CD4-positive, alpha-beta T cell treated with Interleukin-17A for 1 hour (primary cell): ENCODE measurements at places on chromosomes 1 and 21.

DNA sequence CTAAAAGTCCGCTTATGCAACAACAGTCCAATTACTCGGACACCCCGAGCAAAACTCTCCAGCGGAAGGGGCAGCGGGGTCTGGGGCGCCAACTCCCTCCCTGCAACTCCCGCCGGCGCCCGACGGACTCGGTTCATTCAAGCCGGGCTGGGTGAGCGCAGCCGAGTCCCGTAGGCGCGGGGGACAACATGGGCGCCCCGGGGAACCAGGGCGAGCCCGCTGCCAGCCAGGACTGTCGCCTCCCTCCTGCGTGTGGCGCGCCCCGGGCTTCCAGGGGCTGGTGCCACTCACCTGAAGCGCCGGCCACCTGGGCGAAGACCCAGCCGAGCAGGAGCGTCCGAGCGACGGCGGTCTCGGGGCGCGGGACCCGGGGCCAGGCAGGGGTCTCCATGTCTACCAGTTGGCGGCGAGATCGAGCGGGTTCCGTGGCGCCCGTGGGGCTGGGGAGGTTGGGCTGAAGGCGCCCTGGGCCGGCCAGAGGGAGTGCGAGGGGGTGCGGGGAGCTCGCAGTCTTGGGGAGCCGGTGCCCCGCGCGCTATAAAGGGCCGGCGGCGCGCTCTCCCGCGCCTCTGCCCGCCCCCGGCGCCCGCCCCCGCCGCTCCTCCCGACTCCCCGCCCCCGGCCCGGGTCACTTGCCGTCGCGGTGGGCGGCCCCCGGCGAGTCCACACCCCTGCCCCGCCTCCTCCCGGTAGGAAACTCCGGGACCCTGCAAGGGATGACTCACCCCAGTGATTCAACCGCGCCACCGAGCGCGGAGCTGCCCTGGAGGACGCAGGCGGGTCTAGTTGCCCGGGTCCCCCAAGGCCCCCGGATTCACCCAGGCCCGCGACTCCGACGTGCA lies at the start of gene F3:
F3 (minus strand) TSS at position 514 of the 842 bp plus-strand sequence; CDS start at position 391, 123 bp downstream.
- DNase-seq = peak; percentile 26

DNA sequence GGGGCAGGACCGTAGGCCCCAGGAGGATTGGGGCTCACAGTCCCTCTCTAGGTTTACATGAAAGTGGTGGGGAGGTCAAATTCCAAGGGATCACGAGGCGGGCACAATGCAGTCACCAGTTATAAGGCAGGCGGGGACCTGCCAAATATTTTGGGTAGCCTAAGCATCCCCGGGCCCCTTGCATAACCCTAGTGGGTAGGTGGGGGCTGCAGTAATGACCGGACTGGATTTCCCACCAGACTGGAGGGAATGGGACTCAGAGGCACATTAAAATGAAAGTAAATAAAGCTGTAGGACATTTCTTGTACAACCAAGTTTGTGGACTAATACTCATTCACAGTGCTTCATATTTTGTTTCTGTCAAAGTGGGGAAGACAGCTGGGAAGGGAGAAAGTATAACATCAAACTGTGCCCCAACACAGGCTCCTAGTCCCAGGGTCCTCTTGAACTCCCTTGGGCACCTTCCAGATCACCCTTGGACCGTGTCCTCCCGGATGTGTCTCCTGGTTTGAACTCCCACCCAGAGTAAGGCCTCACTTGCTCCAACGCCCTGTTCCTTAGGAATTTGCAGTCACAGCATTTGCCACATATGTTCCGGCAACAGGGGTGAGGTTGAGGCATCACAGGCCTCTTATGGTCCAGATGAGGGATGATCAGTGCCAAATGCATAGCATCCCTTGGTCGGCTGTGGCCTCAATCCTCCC lies 28.4 kb upstream of the KIAA0040 start:
- DNase-seq = no peak

DNA sequence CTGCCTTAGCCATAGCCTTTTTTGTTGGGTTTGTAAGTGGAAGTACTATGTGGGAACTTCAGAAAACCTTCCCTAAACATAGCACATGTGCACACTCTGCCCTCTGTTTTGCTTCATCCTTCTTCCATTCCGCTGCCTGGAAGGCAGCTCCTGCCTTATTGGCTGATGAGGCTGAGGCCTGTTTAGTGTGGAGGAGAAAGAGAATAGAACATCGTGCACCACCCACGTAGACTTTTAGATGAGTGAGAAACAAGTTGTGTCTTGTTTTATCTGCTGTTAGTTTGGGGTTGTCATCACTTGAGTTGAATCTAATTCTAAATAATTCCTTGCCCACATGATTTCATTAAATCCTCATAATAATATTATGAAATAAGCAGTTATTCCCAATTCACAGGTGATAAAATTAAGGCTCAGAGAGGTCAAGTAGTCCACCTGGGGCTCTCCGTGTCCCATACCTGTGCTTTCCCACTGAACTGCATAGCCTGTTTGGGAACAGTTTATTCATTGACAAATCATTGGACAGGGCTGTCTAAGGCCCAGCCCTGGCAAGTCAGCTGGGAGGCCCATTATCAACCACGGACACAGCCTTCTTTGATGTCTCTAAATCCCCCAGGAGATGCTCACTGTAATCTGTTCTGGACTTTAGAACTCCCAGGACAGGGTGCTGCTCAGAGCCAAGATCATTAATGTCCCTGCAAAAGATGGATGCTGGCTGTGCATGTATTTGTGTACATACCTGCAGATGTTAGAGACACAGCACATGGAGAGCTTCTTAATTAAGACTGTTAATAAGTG lies 93.0 kb downstream of the ABCA4 start:
- DNase-seq = no peak

- no peak for DNase-seq
Observed at GRCh38 chr1:117026361-117026760, 24.8 kb downstream of the CD101 start.

GRCh38 chr1:155978325-155978972 lies at the start of gene ARHGEF2:
TSS of gene ARHGEF2 (minus strand) at chr1:155978547. CDS start at chr1:155978427, 120 bp downstream.
- peak; percentile 79 for DNase-seq

- no peak for DNase-seq
Observed at GRCh38 chr1:113630340-113631327, 128.7 kb downstream of the PHTF1 start.

GRCh38 chr21:28240586-28240985 lies 752.1 kb downstream of the LTN1 start:
- DNase-seq = no peak

- no peak for DNase-seq
Observed at GRCh38 chr1:56098946-56099345, 480.4 kb downstream of the PLPP3 start.

- no peak for DNase-seq
Observed at GRCh38 chr1:203153989-203154821, 21.4 kb downstream of the MYBPH start.

DNA sequence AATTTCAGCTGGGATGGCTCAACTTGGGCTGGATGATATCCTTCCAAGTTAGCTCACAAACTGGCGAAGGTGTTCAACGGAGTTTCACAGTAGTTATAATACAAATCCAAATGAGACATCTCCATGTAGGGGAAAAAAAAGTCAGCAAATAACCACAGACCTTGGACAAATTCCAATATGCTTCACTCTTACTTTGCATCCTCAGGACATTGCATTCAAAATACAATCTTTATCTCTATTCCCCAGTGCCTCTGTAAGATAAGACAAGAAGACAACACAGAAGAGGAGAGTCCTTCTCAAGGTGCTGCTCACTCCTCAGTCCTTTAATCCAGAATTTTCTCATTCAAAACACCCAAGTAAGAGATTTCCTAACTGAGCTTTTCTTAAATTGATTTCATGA lies 1797.7 kb downstream of the MRPL39 start:
- DNase-seq = no peak

DNA sequence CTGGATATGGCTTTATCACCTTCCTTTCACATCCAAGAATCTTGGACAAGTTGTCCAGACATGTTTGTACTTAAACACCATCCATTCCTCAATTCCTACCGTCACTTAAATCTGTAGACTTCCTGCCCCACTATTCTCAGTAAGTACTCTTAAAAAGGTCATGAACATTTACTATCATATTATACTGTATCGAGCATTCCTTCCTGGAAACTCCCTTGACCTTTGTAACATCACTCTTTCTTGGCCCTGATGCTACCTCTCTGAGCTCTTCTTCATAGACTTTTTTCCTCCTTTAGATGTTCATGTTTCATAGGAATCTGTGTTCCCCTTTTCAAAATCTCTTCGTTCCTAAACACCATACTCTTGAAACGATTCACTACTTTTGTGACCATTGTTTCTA lies 15.5 kb downstream of the BLZF1 start:
- DNase-seq = no peak

DNA sequence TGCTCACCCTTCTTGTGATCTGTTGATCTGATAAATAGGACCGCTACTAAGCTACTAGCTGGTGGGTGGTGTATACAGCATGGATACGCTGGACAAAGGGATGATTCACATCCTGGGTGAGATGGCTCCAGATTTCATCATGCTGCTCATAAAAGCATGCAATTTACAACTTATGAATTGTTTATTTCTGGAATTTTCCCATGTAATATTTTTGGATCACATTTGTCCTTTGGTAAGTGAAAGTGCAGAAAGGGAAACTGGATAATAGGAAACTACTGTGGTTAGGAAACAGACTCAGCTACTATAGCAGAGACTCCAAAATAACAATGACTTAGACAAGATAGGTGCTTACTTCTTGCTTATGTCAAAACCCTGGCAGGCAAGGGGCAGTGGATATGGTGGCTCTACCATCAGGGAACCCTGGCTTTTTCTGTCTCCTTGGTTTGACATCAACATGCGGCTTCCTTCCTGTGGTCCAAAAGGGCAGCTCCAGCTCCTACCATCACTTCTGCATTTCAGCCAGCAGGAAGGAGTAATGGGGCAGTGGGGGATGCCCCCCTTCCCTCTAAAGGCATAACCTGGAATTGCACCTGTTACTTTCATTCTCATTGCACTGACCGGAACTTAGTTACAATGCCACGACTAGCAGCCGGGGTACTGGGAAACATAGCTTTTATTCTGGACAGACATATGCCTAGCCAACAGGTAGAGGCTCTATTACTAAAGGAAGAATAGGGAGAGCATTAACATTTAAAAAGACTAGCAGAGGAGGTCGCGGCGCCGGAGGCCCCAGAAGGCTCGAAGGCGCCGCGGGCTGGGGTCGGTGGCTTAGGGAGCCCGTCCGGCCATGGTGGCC lies 13.8 kb upstream of the AK2 start:
- DNase-seq = no peak

DNA sequence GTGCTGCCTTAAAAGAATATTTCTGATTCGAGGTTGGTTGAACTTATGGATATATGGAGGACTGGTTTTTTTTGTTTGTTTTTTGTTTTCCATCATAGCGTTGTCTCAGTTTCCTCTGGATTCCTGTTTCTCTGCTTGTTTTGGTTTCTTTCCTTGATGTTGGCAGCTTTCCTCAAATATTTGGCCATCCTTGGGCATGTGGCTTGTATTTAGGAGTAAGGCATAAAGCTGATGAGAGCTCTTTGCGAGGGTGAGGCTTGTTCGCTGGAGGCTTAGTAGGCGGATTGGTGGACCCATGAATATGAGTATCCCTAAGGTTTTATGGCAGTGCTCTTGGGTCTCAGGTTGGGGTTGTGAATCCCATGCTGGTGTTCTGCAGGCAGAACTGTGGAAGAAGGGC lies 22.9 kb downstream of the DYRK1A start:
- no peak for DNase-seq

DNA sequence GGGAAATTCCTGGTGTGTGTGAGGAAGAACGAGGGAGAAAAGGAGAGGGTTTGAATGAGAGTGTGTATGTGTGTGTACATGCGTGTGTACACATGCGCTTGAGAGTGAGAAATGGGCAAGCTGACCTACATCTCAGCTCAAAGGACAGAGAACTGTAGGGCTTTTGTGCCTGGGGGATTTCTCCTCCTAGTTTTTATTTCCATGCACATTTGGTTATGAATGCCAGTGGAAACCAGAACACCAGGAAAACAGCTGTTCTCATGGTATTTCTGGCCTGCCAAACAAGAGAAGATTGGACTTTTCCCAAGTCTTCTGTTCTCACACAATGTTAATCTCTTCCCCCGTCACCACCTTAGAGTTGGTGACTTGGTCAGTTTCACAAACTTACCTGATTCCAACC lies 45.2 kb downstream of the SLC44A3 start:
- no peak for DNase-seq

DNA sequence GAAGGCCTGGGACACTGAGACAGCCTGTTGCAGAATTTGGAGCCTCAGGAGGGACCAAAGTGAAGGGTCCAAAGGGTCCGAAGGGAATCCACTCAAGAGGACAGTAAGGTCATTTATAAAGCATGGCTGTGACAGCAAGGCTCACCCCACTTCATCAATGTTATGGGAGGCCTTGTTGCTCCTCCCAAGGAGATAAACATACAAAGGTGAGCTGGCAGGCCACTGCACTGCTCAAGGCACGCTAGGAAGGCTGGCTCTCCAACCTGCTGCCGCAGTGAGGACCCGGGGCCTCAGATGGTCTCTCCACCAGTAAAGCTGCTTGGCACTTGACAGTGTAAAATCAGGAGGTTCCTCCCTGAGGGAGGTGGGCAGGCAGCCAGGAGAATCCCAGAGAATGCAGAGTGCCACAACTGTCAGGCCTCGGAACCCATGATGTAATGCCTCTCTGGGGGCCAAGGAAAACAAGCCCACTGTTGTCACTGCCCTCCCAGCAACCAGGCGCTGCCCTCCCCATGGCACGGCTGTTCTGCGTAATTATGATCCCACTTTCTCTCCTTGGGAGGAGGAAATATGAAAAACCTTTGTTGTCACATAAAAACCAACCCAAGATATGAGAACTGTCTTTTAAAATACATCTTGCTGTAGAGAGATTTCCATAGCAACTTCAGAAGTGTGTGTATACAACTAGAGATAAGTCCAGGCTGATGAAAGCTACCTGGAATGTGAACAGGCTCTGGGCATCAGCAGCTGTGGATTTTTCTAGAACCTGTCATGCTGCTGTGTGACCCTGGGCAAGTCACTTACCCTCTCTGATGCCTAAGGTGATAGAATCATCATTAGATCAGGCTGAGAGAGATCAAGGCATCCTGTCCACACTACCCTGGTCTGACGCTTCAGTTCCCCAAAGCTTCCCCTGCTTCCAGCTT lies 102.5 kb downstream of the KCNN3 start:
- DNase-seq = no peak

GRCh38 chr1:22021061-22021460 lies 19.6 kb downstream of the CELA3A start:
- no peak for DNase-seq

DNA sequence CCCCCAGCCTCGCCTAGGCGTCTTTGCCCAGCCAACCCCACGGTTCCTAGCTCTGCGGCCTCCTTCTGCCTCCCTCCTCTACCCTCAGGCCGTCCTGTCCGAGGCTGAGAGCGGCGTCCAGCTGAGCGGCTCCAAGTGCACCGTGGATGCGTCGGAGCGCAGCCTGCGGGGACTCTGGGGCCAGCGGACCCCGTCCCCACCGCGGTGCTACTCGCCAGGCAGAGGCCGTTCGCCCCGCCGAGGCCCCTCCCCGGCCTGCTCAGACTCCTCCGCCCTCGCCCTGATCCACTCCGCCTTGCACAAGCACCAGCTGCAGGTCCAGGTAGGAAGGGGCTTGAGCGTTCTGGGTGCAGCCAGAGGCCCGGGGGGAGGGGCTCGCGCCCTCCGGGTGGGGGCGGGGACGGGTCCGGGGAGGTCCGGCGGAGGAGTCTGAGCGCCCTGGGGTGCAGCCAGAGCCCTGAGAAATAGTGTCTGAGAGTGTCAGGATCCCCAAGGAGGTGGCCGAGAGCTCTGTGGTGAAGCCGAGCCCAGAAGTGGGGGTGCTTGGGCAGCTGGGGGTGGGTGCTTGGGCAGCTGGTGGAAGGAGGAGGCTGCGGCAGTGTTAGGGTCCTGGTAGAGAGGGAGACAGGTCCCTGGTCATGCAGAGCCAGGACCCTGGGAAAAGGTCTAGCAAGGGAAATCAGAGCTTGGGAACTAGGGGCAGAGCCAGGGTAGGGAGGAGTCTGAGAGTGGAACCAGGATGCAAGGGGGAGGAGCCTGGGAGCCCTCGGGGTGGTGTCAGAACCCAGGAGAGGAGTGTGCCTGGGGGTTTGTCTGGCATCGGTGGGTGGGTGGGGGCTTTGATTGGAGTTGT lies 3.2 kb upstream of the NBPF3 start:
- DNase-seq = no peak
